ENCODE measurements at places on chromosomes 2 and 18.

GRCh38 chr2:101963198-101963597, 28.6 kb upstream of the IL1R2 start:
- no peak for DNase-seq

GRCh38 chr2:85662899-85663593, 5.0 kb downstream of the SFTPB start:
- DNase-seq = peak; percentile 96

- DNase-seq = no peak
Measured at GRCh38 chr18:49169037-49169521, 218.3 kb upstream of the SMAD7 start.

DNA sequence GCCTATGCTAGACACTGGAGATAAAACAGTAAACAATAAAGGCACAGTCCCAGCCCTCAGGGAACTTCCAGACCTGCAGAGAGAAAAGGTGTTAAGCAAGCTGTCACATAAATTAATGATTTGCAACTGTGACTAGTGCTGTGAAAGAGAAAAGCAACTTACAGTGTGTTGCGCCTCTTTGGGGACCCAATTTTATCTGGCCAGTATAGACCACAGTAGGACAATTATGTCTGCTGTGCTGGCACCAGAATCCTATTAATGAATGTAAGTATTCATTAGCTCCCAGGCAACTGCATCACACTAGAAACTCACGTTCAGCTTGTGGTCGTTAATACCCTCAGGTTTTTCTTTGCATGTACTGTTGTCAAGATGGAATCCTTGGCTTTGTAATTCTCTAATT, 55.3 kb upstream of the CHST9 start:
- no peak for DNase-seq

DNA sequence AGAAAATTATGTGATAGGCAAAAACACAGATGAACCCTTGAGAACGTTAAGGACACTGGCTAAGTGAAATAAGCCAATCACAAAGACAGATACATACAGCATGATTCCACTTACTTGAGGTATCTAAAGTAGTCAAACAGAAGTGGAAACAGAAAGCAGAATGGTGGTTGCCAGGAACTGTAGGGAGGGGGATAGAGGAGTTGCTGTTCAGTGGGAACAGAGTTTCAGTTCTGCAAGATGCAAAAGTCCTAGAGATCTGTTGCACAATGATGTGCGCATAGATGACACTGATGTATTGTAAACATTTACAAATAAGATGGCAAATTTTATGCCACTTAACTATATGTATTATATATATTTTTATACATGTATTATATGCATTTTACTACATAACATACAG, 59.7 kb downstream of the POLE4 start:
- no peak for DNase-seq
